Occipital lobe (tissue), 3 donors: ENCODE measurements at places on chromosomes 1 and 21. TPM values are rescaled to one million over a fixed set of nuclear protein-coding genes. Genes with fewer than 3 reads are reported as not detected.

COL9A2 gene
- total RNA-seq, result 17.5 TPM

BGLAP gene
- total RNA-seq, result not detected

FOXD3 gene
- total RNA-seq, result not detected

TRIM46 gene
- total RNA-seq, result 21.1 TPM

SPATA21 gene
- not detected for total RNA-seq

S100A7 gene
- total RNA-seq, result not detected

CFAP126 gene
- total RNA-seq, result 0.31 TPM

VPS45 gene
- total RNA-seq, result 84.2 TPM

SH3BP5L gene
- total RNA-seq, result 27.5 TPM

LCE1F gene
- not detected for total RNA-seq

OR10J5 gene
- total RNA-seq, result not detected
